T-helper 22 cell (primary cell): ENCODE measurements at places on chromosomes 3 and 15.

GRCh38 chr3:135752851-135753250, 212.7 kb upstream of the PPP2R3A start:
- DNase-seq: no peak

- no peak for DNase-seq
Measured at GRCh38 chr3:123371426-123371825, 77.5 kb downstream of the ADCY5 start.

DNA sequence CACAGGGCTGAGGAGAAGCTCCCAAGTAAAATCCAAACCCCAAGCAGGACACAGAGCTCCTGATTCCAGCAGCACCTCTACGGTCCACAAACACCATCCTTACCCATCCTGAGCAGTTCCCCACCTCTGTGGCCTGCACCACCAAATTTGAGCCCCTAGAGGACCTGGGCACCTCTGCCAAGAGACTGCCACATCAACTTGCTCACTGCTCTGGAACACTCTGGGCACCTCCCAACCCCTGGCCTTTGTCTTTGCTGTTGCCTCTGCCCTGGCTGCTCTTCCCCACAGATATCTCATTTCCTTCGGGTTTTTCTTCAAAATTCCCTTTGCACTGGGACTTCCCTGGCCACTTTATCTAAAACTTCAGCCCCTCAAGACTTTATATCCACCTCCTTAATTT, 5.8 kb downstream of the RLBP1 start:
- DNase-seq: no peak

GRCh38 chr15:70833861-70834765, 19.8 kb downstream of the LARP6 start:
- no peak for DNase-seq

- no peak for DNase-seq
Measured at GRCh38 chr15:63366451-63366850, 15.2 kb downstream of the CA12 start.

- DNase-seq: no peak
Measured at GRCh38 chr3:67076607-67077006, 78.5 kb downstream of the KBTBD8 start.

DNA sequence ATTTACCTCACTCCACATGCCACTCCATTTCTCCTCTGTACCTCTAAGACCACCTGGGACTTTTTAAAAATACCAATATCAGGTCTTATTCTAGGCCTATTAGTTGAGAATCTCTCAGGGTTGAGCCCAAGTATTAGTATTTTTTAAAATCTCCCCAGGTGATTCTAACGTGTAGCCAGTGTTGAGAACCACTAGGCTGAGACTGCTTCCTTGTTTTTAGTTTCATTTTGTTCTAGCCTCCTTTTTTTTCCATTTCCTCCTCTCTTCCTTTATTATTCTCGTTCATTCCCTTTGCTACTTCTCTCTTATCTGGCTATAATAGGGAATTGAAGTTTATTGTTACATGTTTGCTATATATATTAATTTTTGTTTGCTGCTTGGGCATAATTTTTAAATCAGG, 217.8 kb upstream of the CD96 start:
- DNase-seq: no peak

- DNase-seq: no peak
Measured at GRCh38 chr3:147702509-147702908, 293.3 kb downstream of the ZIC1 start.

- peak; percentile 25 for DNase-seq
Measured at GRCh38 chr3:14633819-14634424, 17.6 kb upstream of the CCDC174 start.

DNA sequence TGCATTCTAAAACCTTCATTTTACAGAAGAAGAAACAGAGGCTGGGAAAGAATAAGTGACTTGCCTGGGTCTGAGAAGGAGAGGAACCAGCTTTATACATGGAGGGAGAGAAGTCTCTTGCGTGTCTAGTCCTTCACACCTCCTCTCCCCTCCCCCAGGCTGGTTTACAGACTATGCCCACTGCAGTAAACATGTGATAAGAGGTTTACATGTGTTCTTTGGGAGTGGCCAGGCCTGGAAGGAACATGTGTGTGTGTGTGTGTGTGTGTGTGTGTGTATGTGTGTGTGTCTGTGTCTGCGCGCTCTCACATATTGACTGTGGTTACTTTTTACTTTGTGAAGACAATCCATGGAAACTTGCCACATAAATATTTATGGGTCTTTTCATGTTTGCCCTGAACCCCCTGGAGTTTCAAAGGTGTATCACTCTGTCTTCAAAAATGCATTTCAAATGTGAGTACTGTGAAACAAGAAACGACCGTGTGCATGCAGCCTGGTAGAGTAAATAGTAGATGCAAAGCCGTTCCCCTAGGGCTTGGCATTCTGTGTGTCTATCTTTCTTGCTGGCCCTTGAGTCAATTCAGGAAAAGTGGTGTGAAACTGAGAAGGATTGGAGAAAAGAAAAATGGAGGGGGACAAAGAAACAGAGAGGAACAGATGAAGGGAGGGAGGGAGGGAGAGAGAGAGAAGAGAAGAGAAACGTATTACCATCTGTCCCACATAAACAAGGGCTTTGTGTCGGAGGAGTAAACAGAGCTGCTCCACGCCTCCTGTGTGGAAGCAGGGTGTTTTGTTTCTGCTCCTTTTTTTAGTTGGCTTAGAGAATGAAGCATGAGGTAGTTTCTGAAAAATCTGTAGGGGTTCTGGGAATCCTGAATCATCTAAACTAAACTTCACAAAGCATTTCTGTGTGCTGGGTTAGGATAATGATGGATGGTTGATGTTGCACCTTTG, 51.7 kb downstream of the CLDN11 start:
- no peak for DNase-seq

GRCh38 chr3:188205992-188206416, 52.0 kb downstream of the LPP start:
- no peak for DNase-seq

- no peak for DNase-seq
Measured at GRCh38 chr3:197926418-197926817, 23.6 kb upstream of the RPL35A start.

- DNase-seq: no peak
Measured at GRCh38 chr3:79976466-79976865, 208.7 kb upstream of the ROBO1 start.

DNA sequence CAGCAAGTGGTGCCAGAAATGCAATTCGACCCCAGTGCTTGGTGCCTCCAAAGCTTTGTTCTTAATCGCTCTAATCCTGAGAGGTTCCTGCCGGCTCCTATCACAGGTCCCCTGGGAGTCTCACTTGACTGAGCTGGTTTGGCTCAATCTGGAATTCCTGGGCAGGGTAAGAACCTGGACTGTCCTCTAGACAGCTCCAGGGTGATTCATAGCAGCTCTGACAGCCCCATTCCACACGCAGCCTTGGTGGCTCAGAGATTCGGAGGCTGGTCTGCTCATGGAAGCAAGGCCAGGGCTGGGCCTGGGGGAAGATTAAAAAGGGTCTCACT, 37.9 kb downstream of the MYO5C start:
- DNase-seq: no peak

DNA sequence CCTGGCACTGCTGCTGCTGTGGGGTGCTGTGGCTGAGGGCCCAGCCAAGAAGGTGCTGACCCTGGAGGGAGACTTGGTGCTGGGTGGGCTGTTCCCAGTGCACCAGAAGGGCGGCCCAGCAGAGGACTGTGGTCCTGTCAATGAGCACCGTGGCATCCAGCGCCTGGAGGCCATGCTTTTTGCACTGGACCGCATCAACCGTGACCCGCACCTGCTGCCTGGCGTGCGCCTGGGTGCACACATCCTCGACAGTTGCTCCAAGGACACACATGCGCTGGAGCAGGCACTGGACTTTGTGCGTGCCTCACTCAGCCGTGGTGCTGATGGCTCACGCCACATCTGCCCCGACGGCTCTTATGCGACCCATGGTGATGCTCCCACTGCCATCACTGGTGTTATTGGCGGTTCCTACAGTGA, 2.1 kb downstream of the GRM2 start:
- no peak for DNase-seq

- DNase-seq: no peak
Measured at GRCh38 chr3:128369881-128370642, 96.6 kb downstream of the DNAJB8 start.

DNA sequence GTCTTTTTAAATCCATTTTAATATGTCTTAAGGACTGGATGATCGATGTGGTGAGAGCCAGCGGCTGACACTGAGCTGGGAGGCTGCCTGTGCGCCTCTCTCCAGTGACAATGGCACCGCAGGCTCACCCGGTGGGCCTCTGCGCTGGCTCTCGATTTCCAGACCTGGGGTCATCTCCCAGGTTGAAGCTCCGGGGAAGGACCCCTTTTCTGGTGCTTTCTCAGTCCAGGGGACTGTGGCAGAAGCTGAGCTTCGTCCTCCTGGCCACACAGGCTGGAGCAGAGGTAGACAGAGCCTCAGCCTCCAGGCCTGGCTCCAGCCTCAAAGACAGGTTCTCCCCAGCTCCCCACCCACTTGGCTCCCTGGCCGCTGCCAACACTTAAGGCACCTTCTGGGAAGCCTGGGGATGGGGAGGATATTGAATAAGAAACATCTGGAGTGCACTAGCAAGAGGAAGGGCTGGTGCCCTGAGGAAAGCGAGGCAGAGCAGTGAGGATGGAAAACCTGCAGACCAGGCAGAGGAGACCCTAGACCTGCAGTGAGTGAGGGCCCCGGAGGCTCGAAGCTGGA, 154.2 kb upstream of the SMAD3 start:
- DNase-seq: no peak

DNA sequence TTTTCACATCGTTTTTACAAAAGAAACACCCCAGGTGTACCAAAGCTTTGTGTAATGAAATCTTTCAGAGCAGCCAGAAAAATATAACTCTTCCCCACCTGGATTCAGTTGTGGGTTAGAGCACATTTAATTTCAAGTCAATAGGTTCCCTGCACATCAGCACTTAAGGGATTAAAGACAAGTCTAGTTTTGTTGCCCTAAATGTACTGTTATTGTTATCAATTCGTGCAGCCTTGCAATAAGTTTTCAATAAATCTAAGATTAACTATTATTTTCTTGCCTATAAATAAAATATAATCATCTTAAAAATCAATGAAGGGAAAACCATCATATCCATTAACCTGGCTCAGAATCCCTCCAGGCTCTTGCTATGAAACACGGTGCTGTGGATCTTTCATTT, 172.5 kb upstream of the CDIN1 start:
- no peak for DNase-seq

DNA sequence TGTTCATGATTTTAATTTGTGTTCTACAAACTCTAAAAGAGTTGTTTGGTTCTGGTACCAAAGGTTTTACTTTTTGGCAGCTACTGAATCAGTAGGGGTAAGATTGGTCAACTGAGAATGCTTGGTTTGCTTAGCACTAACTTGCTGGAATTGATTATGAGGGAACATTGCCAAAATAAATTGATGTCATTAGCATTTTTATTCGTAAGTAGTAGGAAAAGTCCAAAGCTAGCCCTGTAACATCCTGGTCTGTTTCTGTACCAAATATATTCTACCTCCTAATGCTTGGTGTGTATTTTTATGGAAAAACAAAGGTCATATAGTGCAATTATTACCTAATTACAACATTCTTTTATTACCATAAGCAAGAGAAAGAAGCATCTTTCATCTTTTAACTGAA, 35.9 kb upstream of the KPNA4 start:
- DNase-seq: no peak

GRCh38 chr15:70376929-70377691, 279.4 kb upstream of the TLE3 start:
- DNase-seq: no peak

DNA sequence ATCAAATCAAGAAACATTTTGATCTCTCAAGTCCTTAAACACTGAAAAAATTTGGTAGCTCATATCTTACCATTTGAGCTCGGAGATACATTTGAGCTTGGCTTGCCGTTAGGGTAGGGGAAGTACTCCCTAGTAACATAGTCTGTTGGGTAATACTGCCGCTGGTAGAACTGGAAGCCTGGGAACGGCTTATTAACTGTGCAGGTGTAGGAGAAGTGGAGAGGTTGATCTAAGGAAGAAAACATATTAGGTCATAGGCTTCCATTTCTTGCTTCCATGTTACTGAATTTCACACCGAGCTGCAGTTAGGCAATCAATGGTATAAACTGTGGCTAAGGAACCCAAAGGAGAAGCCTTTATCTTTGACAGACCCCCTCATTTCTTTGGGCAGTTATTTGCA, 32.5 kb downstream of the PHC3 start:
- no peak for DNase-seq

GRCh38 chr3:51379301-51379700, 5.8 kb upstream of the MANF start:
- DNase-seq: no peak

DNA sequence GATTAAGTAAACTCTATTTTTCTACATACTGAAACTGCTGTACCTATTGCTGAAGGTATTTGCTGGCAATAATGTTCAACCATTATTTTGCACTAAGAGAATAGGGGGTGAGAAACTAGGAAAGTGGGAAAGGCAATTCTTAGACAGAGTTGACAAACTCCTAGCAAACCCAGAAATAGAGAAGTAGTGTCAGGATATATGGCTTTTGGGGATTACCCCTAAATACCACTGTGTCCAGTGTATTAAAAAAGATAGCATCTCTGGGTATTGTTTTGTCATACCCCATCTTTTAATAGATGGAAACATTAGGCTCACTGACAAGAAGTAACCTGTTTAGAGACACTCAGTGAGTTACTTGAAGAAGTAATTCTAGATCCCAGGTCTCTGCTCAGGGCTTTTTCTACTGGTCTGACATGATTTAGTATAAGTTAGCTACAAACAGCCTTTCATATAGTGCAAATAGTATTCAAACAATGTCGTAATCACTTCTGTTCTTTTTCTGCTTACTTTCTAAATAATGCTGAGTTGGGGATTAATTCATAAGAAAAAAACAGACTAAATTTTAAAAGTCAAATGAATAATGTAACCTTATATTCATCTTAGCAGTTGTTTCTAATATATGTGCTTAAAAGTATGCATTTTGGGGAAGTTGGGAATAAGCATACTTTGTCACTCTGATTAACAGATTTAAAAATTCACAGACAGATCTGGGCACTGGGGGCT, 107.2 kb downstream of the IL1RAP start:
- no peak for DNase-seq

GRCh38 chr3:135840436-135840835, 125.1 kb upstream of the PPP2R3A start:
- no peak for DNase-seq

GRCh38 chr3:104347291-104347690, 1019.4 kb upstream of the ALCAM start:
- DNase-seq: no peak

GRCh38 chr3:45895686-45896468, 9.5 kb downstream of the CCR9 start:
- DNase-seq: no peak

DNA sequence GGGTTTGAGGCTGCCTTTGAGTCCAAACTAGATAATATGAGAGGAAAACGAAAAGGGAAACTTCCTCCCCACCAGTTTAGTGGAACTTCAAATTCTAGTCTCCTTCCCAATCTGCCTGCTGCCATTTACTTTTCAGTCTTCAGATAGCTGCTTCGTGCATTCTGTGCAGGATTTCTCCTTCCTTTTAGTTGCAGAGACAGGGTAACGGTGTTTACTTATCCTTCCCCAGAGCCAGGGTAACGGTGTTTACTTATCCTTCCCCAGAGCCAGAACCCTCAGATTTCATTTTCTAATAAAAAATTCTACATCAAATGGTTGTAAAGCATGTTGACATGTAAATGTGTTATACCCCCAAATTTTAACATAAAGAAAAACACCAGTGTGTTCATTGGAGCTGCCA, 282.6 kb downstream of the VPS13C start:
- DNase-seq: no peak

GRCh38 chr3:51510996-51511395, 11.2 kb upstream of the DCAF1 start:
- no peak for DNase-seq

GRCh38 chr3:158352551-158352950, 218.4 kb upstream of the MLF1 start:
- DNase-seq: no peak

- no peak for DNase-seq
Measured at GRCh38 chr3:85254738-85255137, 295.9 kb downstream of the CADM2 start.
